ENCODE measurements at places on chromosomes 7 and 10.
A peak's percentile ranks its signal among the peaks of the same experiment; 100 is the strongest.

GRCh38 chr10:58856508-58857240, 319.8 kb upstream of the PHYHIPL start:
- DNase-seq: peak; percentile 99

- DNase-seq: no peak
Measured at GRCh38 chr10:29171717-29172116, 117.2 kb upstream of the LYZL1 start.

DNA sequence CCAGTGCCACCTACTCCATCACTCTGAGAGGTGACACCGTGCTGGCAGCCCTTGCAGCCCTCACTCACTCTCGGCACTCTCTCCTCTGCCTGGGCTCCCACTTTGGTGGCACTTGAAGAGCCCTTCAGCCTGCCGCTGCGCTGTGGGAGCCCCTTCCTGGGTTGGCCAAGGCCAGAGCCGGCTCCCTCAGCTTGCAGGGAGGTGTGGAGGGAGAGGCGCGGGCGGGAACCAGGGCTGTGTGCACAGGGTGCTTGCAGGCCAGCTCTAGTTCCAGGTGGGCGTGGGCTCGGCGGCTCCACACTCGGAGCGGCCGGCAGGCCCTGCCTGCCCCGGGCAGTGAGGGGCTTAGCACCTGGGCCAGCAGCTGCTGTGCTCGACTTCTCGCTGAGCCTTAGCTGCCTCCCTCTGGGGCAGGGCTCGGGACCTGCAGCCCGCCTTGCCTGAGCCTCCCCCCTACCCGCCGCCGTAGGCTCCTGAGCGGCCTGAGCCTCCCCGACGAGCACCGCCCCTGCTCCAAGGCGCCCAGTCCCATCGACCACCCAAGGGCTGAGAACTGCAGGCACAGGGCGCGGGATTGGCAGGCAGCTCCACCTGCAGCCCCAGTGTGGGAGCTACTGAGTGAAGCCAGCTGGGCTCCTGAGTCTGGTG, 48.7 kb upstream of the SLC35G1 start:
- no peak for DNase-seq

- DNase-seq: no peak
Measured at GRCh38 chr10:46536171-46536570, 20.3 kb downstream of the GPRIN2 start.

- DNase-seq: no peak
Measured at GRCh38 chr7:158979023-158979529, 122.7 kb downstream of the DYNC2I1 start.

DNA sequence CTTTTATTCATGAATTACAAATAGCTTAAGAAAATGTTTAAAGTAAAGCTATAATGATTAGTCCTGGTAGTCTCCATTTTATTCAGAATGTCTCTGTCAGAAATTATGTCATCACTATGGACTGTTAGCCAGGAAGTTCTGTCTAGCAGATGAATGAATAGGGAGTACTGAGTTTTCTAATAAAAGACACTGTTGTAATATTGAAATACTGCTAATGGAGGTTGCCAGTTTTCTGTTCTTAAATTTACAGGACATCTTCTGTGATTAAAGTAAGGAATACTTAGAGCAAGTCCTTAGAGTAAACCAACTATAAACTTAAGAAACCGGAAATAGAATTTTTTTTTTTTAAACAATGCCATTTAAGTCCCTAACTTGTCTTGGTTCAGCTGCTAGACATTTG, 309.8 kb downstream of the ADK start:
- no peak for DNase-seq
